Mammary epithelial cell (primary cell): ENCODE measurements at places on chromosomes 2 and 18. TPM values are rescaled to one million over a fixed set of nuclear protein-coding genes. Genes with fewer than 3 reads are reported as not detected.

Gene ARHGEF33
- 0.19 and 0.32 TPM in 2 replicates for total RNA-seq

Gene SRD5A2
- total RNA-seq, result 0.08 TPM in 1 of 2 replicates, not detected in the other

Gene DSEL
- 4.8 and 9.0 TPM in 2 replicates for total RNA-seq

Gene MLPH
- total RNA-seq, result 2.9 and 7.2 TPM in 2 replicates

Gene RBMS1
- total RNA-seq, result 52.1 and 61.3 TPM in 2 replicates

Gene RAB17
- total RNA-seq, result 7.2 TPM

Gene SGO2
- total RNA-seq, result 2.0 TPM

Gene ABCA12
- total RNA-seq, result 21.4 and 38.2 TPM in 2 replicates

Gene DSG1
- 0.08 and 0.33 TPM in 2 replicates for total RNA-seq

Gene IL36B
- not detected for total RNA-seq

Gene CERKL
- total RNA-seq, result 0.13 TPM in 1 of 2 replicates, not detected in the other

Gene MC2R
- not detected in 2 replicates for total RNA-seq

Gene LRATD1
- total RNA-seq, result 6.8 and 8.2 TPM in 2 replicates

Gene PCARE
- total RNA-seq, result not detected in 2 replicates

Gene MTCL1
- 14.2 TPM for total RNA-seq

Gene SNX17
- 87.5 TPM for total RNA-seq

Gene G6PC2
- not detected in 2 replicates for total RNA-seq

Gene MARS2
- 10.0 TPM for total RNA-seq

Gene GPR45
- not detected for total RNA-seq

Gene ACVR1C
- 0.21 and 0.27 TPM in 2 replicates for total RNA-seq

Gene GAD1
- total RNA-seq, result 1.7 TPM

Gene DOCK10
- total RNA-seq, result 0.50 TPM
